ENCODE measurements at places on chromosomes 3 and 15. TPM values are rescaled to one million over a fixed set of nuclear protein-coding genes. Genes with fewer than 3 reads are reported as not detected.
A peak's percentile ranks its signal among the peaks of the same experiment; 100 is the strongest.

GRCh38 chr3:48609088-48610005, at the start of gene UQCRC1:
TSS of gene UQCRC1 (minus strand) at chr3:48609646. CDS start at chr3:48609620, 26 bp downstream.
- peak; percentile 67 for DNase-seq

LRTM1 gene
- not detected for total RNA-seq

GRCh38 chr3:57949785-57950615, 58.2 kb upstream of the FLNB start:
- peak; percentile 79 for DNase-seq

DNA sequence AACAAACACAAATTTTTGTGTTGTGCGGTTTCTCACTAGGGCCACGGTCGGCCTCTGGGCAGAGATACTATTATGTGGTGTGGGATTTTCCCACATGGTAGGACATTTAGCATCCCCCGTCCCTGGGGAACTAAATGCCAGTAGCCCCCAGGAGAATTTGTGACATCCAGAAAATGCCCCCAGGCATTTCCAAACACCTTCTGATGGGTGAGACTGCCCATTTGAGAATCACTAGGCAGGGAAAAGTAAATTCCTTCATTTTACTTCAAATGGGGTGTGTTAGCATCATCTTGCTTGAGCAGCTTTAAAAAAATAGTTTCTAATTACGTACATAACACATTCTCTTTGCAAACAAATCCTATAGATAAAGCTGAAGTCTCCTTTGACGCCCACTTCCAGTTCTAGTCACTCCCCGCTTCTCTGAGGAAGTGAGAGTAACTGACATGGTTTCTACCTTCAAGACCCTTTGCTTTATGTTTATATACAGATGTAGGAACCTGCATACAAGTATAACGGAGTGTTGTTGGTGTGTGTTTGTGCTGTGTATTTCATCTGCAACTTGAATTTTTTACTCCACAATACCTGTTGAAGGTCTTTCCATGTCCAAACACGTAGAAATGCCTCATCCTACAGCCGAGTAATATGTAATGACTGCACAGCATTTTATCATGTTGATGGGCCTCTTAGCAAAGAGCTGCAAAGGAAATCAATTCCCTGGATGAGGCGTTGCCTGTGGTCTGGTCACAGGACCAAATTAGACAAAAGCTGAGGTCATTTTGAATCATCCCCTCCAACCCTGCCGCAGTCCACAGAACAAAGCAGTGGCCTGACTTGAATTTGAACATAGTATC, 31.4 kb upstream of the ZBTB38 start:
- DNase-seq: no peak

DNA sequence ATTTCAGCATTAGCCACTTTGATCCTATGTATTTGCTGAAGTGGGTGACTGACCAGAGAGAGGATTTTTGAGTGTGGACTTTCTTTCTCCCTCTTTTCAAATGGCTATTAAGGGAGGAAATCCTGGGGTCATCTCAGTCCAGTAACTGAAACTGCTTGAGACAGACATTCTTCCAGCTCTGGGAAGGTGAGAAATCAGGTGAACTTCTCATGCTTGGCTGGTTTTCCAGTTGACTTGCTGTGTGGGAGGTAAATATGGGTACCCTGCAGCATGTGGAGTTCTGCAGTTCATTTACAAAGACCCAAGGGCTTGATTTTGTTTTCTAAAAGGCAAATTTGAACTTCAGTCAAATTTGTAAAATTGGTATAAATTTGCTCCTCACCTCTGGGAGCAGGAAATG, 461.1 kb upstream of the TBL1XR1 start:
- DNase-seq: no peak

DNA sequence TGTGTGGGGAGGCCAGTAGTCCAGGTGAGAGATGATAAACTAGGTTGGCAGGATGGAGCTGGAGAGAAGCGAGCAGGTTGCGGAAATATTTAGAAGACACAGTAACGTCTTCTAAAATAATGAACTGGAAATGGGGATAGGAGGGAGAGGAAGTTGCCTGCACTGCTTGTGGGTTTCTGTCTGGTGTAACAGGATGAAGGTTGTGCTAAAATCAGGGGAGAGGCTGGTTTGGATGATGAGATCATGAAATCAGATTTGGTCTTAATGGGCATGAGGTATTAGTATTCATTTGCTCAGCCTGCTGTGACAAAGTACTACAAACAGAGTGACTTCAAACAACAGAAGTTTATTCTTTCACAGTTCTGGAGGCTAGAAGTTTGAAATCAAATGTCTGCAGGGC, 32.1 kb upstream of the TNFAIP8L3 start:
- DNase-seq: no peak

DNA sequence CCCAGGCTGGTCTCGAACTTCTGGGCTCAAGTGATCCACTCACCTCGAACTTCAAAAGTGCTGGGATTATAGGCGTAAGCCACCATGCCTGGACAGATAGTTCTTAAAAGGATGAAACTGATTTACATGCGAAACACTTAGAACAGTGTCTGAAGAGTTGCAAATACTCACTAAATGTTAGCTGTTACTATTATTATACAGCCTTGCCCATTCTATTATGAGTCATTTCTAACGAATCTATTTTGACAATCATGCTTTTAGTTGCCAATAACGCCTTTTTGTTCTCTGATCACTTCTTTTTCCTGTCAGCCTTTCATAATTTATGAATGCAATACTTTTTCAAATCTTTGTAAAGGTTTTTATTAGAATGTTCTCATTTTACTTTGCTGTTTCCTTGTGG, 112.7 kb downstream of the SNRK start:
- DNase-seq: no peak

DNA sequence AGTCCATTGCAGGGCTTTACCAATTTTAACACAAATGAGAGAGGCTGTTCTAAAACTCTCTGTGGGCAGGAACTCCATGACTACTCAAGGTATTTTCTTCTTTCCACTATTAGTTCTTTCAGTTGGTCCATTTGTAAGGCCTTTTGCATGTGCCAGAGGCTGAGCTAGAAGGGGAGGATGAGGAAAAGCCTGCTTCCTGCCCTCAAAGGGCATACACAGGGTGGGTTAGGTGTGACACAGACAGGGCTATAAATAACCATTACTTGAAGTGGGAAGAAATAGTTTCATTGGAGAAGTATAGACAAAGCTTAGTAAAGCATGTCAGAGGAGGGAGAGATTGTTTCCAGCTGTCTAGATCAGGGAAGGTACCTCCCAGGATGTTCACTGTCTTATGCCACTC, 52.1 kb upstream of the PRTG start:
- no peak for DNase-seq

DNA sequence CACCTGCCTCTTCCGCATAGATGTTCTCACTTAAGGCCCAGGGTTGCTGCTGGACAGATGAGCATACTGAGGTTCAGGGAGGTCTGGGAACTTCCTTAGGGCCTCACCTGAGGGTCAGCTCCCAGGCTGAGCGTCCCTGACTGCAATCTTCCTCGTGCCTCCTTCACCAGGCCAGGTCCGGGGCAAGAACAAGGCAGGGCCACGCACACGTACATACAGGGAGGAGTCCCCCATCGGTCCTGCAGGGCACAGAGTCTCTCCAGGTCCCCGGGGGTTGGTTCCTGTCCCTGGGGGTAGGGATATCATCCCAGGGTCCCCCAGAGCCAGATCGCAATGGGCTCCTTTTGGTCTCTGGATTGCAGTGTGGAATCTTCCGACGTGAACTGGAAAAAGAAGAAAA, 130.1 kb downstream of the LRRK1 start:
- peak; percentile 52 for DNase-seq

- no peak for DNase-seq
Measured at GRCh38 chr15:75203017-75203907, 1.6 kb downstream of the C15orf39 start.

PRR23E gene
- total RNA-seq: not detected
